ENCODE measurements at places on chromosomes 3 and 15. TPM values are rescaled to one million over a fixed set of nuclear protein-coding genes. Genes with fewer than 3 reads are reported as not detected.

DNA sequence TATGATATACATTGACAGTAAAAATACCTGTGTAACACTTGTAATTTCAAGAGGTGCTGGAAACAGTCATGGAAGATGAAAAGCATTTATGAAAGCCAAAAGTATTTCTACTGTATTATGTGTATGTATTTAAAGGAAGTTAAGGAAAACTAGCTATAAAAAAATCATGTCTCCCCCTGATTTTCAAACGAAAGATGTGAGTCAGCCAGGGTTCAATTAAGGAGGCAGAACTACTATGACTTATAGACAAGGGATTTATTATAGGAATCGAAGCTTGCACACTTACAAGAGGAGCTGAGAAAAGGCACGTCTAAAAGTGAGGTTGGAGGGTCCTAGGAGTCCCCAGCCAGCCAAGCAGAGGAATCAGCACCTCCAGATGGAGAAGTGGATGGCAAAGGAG is 119.4 kb downstream of the SUCLG2 start:
- no peak for DNase-seq

The LAMB2 gene
- 764 TPM for polyA plus RNA-seq

- DNase-seq = no peak
Observed at GRCh38 chr3:59411694-59412093, 361.9 kb upstream of the CFAP20DC start.

- DNase-seq = no peak
Observed at GRCh38 chr3:72947715-72948490, 48.7 kb upstream of the PPP4R2 start.

- DNase-seq = no peak
Observed at GRCh38 chr3:24069045-24069444, 124.0 kb downstream of the NR1D2 start.

The TTLL13 gene
- polyA plus RNA-seq = 0.04 TPM

The STAB1 gene
- polyA plus RNA-seq = 413 TPM

- DNase-seq = no peak
Observed at GRCh38 chr3:63128380-63128779, 149.7 kb upstream of the SYNPR start.

DNA sequence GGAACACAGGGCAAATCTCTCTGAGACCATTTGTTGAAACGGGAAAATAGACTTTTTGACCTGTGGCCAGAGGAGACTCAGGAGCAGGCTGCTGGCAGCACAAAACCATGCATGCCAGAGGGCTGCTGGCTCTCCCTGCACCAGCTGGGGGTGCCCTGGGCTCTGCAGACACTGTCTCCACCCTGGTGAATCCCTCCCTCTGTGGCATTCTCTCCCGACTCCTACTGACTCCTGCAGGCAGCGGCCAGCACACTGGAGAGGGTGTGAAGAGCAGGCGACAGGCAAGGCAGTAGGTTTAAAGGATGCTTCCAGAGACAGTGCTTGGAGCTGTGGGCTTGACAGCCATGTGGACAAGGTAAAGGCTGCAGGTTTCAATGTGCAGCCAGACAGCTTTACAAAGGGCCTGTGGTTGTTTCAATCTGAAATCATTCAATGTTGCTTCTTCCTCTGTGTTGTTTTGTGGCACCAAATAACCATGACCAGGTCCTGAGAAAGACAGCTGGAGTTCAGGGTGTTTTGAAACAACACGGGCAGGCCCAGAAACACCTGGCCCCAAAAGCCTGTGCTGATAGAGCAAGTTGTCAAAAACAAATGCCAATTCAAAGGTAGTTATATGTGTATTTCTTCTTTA is 431.0 kb upstream of the ATP10A start:
- DNase-seq = no peak

DNA sequence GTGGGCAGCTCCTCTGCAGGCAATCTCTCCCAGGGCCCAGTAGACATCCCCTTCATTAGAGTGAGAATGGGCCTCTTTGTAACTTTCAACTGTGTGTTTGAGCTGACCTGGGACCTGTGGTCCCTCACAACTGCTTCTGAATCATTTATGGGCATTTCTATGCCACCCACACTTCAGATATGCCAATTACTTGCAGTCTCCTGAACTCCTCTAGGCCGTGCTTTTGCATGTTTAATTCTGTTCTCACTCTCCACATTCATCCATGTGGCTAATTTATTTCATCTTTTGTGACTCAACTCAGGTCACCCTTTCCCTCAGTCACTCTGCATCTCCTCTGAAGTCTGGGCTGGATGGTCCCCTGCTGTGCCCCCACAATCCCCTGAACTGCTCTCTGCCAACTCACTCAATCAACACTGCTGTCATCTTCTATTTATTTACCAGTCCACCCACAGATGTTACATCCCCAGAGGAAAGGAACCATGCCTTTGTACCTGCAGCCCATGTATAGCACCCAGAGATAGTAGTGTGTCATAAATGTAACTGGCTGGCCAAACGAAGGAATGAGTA is 364.7 kb downstream of the EPHB1 start:
- DNase-seq = no peak

GRCh38 chr3:105800320-105800719 is 68.5 kb downstream of the CBLB start:
- no peak for DNase-seq

GRCh38 chr3:53303957-53304356 is 43.4 kb downstream of the DCP1A start:
- DNase-seq = no peak

DNA sequence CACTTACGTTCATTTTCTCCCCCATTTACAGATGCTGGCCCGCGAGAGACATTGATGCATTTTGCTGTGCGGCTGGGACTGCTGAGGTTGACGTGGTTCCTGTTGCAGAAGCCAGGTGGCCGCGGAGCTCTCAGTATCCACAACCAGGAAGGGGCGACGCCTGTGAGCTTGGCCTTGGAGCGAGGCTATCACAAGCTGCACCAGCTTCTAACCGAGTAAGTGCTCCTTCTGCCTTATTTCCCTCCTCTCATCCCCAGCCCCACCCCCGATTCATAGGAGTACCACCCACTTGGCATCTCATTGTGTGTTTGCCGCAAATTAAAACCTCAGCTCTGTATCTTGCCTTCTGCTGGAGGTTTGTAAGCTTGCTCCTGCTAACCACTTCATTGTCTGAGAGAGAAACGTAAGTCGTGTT is 163.3 kb downstream of the AKAP13 start:
- DNase-seq = peak; percentile 43

DNA sequence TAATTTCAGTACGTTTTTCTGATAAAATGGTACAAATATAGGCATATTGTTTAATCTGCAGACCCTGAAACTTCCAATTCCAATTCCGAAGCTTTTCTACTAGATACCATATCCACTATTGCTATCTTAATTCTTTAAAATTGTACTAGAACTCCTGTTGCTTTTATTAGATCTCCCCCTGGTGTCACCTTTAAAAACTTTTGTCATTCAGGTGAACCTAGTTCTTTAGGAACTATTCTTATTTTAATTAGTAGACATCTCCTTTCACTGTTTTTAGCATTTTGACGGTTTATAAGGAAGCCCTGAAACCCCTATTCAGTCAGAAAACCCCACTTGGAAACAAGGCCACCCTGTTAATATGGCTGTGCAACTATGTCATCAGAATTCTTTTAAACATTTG is 22.3 kb downstream of the C2CD4B start:
- DNase-seq = no peak

DNA sequence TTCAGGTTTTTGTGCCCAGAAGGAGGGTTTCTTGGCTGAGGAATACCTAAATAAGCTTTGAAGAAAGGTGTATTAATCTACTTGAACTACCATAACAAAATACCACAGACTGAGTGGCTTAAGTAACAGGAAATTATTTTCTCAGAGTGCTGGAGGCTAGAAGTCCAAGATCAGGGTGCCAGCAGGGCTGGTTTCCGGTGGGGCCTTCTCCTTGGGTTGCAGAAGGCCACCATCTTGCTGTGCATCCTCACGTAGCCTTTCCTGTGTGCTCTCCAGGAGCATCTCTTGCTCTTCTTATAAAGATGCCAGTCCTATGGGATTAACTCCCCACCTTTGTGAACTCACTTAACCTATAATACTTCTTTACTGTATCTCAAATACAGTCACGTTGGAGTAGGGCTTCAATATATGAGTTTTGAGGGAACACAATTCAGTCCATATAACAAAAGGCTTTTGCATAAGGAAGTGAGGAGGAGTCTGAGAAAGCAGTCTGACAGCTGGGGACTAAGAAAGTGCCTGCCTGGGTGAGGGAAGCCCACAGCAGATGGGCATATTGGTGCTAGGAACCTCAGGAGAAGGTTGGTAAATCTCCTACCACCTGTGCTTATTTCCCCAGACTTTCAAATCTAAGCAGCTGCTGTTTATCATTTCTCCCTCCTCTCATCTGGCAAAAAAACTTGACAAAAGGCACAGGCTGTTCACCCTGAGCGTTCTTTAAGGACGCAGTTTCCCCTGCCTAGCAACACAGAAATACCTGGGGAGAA is 89.6 kb upstream of the CBLB start:
- DNase-seq = no peak

The ABTB1 gene
- polyA plus RNA-seq = 25.1 TPM

GRCh38 chr3:66479532-66479947 is 21.3 kb downstream of the LRIG1 start:
- no peak for DNase-seq

DNA sequence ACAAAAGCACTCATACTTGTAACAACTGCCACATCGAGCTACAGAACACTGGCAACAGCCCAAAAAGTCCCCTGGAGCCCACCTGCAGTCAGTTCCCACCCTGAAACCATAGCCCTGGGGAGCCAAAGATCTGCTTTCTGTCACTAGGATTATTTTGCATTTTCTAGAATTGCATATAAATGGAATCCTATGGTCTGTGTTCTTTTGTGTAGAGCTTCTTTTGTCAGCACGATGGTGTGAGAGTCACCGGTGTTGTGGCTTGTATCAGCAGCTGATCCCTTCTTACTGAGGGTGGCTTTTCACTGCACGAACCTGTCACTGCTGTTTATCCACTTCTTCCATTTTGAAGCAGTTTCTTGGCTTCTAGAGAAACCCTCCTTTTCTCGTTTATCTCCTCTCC is 60.1 kb upstream of the PRR23E start:
- no peak for DNase-seq

DNA sequence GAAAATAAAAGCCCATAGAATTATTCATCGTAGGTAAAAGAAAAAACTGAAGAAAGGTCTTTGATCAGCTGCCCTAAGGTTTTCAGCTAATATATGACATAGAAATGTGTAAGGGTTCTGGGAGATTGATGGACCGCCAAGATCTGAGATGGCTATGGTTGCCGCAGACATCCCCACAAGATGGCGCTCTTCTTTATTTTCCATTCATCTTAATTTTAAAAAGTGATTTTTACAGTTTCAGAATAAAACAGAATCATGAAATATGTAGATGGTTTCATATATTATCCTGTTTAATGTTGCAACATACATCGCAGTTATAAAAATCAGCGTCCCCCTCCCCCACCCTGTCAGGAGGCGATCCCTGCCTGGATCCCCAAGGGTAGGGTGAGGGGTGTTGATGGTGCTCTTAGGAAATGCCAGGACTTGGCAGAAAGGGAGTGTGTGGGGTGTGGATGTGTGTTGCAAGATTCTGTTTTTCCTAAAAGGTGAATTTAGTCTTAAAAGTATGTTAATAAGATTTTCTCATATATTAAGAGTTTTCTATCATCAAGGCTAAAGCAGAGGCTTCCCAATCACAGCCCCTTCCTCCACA is 68.8 kb downstream of the ANXA2 start:
- DNase-seq = peak; percentile 40

The LRRIQ4 gene
- polyA plus RNA-seq = 0.04 TPM

The PTPRG gene
- polyA plus RNA-seq = 8.9 TPM

The SPTBN5 gene
- polyA plus RNA-seq = 12.0 TPM

DNA sequence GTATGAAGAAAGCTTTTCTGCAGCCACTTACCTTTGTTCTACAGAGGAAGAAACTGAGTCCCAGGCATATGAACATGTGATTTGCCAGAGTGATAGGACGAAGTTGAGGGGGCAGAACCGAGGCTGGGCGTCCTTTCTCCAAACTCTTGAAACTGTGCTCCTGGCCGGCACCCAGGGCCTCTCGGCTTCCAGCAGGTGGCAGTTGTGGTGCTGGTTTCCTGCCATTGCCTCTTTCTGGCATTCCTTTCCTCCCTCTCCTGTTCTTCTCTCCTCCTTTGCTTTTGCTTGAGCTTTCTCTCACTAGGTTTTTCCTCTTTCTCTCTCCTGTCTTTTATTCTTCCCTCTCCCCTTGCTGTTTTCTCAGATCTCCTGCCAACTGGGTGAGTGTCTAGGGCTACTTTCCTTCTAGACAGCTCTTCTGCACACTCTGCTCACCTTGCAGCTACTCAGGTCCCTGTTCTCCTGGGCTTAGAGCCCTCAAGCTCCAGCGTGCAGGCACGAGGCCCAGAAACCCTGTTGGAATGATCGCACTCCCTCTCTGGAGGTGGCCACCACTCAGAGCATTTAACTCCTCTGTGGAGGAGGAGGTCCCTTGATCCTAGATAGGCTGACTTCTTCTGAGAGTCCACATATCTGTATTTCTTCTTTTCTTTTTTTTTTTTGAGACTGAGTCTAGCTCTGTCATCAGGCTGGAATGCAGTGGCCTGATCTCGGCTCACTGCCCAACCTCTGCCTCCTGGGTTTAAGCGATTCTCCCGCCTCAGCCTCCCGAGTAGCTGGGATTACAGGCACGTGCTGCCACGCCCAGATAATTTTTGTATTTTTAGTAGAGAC is 26.2 kb downstream of the TRAK1 start:
- DNase-seq = peak; percentile 56

DNA sequence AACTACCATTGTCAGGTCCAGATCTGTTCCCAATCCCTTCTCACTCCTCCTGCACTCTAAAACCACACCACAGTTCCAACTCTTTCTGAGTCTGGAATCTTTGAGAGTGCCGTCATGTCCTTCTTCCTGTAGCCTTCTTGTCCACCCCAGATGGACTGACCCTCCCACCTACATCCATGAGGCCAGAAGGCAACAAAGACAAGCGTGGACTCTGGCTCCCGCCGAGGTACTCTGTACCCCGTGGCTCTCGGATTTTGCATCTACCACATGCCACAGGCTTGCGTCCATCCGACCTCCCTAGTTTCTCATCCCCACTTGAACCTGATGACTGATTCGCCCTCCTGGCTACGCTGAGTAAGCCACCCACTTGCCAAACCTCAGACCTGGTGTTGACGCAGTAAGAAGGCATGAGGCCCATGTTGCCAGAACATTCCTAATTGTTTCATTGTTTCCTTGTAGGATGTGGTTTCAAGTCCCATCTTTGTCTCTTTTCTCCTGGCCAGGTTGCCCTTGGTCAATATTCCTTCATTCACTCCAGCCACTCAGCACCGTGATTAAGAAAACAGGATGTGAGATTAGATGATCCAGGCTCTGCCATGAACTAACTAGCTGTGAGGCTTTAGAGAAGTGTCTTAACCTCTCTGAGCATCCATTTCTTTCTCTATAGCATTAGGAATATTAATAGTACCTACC is 1.1 kb upstream of the ZBTB38 start:
- peak; percentile 85 for DNase-seq

- peak; percentile 65 for DNase-seq
Observed at GRCh38 chr15:55742498-55742926, 440 bp downstream of the PRTG start.

All from endothelial cell of umbilical vein (primary cell).